GM23248 (cell line): ENCODE measurements at places on chromosomes 1 and 21. TPM values are rescaled to one million over a fixed set of nuclear protein-coding genes. Genes with fewer than 3 reads are reported as not detected.

- peak; percentile 23 for DNase-seq
Measured at GRCh38 chr1:14804626-14805025, 206.1 kb downstream of the KAZN start.

- DNase-seq = no peak
Measured at GRCh38 chr1:39082010-39082799, 56.1 kb downstream of the NDUFS5 start.

GRCh38 chr1:35298464-35298863 lies 30.0 kb downstream of the ZMYM4 start:
- peak; percentile 68 for DNase-seq

DNA sequence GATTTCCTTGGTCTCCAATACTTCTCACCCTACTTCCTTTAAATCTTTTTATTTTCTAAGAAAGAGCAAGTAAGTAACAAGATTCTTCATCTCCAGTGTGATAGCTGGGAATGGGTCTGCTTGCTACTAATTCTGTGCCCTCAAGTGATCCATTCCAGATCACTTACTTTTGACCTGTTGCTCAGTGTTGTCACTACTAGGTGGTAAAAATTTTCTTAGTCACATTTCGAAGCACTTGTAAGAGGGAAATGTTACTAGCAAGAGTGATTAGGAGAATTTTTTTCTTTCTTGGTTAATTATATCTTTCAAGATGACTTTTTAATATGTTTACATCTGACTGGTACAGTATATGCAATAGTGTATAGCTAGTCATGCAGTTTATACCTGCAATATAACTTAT lies 2.2 kb downstream of the UBAP2L start:
- DNase-seq = peak; percentile 23

DNA sequence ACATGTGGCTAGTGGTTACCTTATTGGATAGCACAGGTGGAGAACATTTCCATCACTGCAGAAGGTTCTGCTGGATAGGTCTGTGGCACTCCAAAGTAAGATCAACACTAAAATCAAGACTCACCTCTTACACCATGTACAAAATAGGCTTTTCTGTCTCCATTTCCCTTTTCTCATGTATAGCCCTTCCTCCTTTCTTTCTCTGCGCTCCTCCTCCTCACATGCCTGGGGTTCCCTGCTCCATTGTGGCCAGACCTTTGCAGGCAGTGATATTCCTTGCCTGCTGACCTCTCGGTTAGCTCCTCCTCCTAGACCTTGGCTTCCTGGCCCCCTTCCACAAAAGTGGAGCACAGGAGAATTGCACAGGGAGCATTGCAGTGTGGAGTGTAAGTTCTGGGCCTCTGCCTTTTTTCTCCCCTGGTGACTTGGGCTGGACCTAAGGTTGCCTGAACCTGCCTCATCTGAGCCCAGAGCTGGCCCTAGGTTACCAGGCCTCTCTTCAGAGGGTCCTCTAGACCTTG lies 33.2 kb upstream of the RBM15 start:
- no peak for DNase-seq

- DNase-seq = peak; percentile 84
Measured at GRCh38 chr21:34845521-34846451, 177.0 kb downstream of the CLIC6 start.

DNA sequence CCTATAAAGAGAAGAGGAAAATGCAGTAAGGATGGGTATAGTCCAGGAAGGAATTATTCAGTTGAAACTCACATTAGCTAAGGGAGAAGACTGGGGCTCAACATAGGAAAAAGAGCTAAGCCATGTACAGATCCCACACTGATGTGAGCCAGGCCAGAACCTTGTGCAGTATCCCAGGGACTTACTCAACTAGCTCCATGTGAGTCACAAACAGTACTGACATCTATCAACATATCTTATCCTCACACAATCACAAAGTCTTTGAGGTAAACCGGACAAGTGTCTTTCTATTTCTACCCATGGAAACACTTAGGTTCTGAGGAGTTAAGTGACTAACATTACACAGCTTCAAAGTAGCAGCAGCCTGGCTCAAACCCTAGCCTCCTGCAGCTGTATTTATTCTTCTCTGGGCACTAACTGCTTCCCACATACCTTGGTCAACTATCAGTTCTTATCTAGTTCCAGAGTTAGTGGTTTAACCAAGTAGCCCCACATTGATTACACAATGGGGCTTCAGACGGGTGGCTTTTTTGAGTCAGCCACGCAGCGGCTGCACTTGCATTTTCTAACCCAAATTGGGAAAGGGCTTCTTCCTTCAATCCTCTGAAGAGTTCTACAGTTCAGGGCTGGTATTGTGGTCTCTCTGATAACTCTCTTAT lies 9.5 kb downstream of the CD5L start:
- DNase-seq = no peak

- DNase-seq = no peak
Measured at GRCh38 chr1:103949779-103950178, 200.1 kb downstream of the AMY1C start.

DNA sequence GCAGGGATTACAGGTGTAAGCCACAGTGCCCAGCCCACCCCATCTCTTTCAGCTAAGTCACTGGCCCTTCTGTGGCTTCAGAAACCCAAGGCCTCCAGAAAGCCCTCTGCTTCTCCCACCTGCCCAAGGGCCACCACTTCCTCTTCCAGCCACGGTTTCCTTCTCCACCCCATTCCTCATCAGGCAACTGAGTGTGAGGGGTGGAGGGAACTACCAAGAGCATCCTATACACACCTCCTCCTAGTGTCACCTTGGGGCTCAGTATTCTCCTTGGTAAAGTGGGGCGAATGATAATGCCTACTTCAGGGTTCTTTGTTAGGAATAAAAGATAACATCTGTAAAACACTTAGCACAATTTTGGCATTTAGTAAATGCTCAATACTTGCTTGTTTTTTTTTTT lies 30.0 kb downstream of the KNCN start:
- no peak for DNase-seq

- DNase-seq = peak; percentile 38
Measured at GRCh38 chr1:181100015-181100905, 11.8 kb downstream of the IER5 start.

DNA sequence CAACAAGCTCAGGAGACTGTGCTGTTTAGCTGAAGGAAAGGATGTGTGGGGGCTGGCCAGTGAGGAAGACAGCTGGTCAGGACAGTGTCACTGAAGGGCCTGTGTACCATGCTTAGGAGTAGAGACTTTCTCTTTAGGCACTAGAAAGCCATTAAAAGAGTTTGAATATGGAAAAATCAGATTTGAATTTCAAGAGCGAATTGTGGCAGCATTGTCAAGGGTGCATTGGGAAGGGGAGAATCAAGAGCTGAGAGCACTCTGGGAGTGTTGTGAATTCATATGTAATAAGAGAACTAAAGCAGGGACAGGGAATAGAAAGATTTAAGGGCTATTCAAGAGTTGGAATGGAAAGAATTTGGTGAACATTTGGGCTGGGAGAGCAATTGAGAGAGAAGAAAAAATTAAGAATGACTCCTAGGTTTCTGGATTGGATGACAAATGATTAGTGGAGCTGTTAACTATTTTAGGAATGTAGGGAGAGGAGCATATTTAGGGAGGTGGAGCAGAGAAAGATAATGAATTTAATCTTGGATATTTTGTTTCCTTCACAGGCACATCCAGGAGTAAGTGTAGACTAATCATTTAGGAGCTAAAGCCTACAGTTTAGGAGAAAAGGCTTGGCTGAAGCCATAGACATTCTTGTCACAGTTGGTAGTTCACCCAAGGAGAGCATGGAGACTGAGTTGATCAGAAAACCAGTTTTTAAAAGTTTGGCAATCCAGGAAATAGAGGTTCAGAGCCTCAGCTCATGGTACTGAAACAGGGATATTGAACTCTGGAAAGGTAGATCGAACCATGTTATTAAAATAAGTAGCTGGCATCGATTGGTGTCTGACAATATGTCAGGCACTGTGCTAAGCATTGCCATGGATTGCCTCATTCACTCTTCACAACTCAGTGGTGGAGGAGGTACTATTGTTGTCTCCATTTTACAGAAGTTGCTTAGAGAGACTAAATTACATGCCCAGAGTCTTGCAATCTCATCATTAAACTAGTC lies 23.1 kb upstream of the TOR3A start:
- peak; percentile 61 for DNase-seq

DNA sequence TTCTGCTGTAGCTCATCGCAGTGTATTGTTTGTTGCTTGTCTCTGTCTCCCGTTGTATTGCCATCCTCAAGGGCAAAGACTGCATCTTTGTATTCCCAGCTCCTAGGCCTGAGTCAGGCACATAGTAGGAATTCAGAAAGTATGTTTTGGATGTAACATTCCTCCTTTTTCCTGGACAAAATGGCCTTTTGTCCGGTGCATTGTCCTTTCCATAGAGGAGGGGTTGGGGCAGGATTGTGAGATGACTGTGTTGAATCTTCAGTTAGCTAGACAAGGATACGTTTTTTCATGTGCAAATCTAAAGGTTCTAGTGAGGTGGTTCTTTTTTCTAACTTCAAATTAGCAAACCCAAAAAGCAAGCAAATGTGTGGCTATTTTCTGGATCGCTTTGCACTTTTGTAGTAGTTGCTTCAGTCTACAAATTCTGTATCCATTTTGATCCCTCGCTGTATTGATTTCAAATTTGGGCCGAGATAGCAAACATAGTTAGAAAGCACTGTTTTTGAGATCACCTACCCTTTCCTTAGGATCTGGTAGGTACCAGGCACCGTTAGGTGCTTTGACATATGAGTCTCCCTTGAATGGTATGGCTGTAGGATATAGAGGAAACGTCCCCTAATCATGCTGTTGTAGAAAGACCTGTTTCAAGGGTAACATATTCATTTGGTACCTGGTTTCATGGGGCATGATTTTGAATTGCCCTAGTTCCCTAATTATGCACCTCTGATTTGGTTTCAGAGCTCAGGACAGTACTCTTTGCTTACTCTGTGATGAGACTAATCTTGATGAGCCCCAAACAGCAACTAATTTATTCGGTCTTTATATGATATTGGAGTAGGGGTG lies 1.2 kb downstream of the PPP1R8 start:
- peak; percentile 57 for DNase-seq

Gene KCNH1
- total RNA-seq = 1.5 and 1.8 TPM in 2 replicates

Gene HTR6
- not detected in 2 replicates for total RNA-seq

Gene ST6GALNAC5
- total RNA-seq = 12.1 and 12.2 TPM in 2 replicates

Gene PCAT6
- not detected in 2 replicates for total RNA-seq

Gene FALEC
- not detected in 2 replicates for total RNA-seq
